ENCODE measurements at places on chromosomes 7 and 10. TPM values are rescaled to one million over a fixed set of nuclear protein-coding genes. Genes with fewer than 3 reads are reported as not detected.

DNA sequence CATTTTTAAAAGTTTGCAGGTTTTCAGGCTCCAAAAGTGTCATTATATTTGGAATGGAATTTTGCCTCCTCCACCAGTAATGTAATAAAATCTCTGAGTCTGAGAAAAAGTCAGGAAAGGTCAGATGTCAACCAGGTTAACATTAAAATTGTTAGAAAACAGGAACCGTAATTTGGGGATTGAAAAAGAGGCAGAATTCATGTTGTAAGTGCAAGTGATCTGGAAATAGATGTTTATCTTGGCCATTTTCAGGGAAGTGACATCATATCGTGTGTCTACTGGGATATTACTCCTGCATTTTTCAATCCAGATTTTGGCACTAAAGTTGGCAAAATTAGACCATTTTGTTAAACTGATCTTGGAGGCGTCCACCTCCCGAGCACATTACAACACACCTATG is 428.5 kb upstream of the MGMT start:
- peaks cover 9% of the 10 kb centered on the region for H3K27me3 ChIP-seq
- H3K4me3 ChIP-seq: no peak overlapping the region
- peaks cover 2% of the 10 kb centered on the region for H3K4me1 ChIP-seq

The TWIST1 gene
- total RNA-seq: 1.5 TPM

- no peaks in the 10 kb centered on the region for H3K36me3 ChIP-seq
- H3K4me1 ChIP-seq: peaks cover 3% of the 10 kb centered on the region
- peak overlapping the region; percentile 97 for H3K27ac ChIP-seq
- H3K4me3 ChIP-seq: peak overlapping the region; percentile 76
Observed at GRCh38 chr7:28686418-28686800, 271.7 kb downstream of the TRIL start.

The CPED1 gene
- total RNA-seq: 0.28 TPM

DNA sequence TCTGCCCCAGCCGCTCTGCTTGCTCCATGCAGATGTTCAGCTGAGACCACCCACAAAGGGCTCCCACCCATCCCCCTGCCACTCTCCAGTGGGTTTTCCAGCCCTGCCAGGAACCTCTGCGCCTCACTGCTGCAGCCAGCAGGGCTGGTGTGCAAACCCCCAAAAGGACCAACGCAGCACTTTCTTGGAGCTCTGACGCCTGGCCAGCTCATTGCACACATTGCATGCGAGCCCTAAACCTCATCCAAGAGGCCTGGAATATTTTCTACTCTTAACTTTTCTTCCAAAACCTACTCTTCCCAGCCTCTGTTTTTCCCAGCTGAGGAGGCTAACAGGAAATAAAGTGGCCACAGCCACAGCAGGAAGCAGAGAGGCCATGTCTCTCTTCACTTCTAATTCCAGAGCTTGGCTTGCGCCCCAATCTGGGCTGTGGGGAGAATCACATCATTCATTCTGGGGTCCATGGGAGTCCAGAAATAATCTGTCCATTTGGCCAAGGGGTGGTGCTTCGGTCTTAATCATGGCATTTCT is 4.6 kb upstream of the FAM170B start:
- H3K4me3 ChIP-seq: no peak overlapping the region
- no peaks in the 10 kb centered on the region for H3K4me1 ChIP-seq
- DNase-seq: no peak
- no peaks in the 10 kb centered on the region for H3K36me3 ChIP-seq
- no peaks in the 10 kb centered on the region for H3K27me3 ChIP-seq
